ENCODE measurements at places on chromosomes 1 and 21.

GRCh38 chr1:67420835-67421492 lies 9.2 kb downstream of the SERBP1 start:
- DNase-seq = no peak

DNA sequence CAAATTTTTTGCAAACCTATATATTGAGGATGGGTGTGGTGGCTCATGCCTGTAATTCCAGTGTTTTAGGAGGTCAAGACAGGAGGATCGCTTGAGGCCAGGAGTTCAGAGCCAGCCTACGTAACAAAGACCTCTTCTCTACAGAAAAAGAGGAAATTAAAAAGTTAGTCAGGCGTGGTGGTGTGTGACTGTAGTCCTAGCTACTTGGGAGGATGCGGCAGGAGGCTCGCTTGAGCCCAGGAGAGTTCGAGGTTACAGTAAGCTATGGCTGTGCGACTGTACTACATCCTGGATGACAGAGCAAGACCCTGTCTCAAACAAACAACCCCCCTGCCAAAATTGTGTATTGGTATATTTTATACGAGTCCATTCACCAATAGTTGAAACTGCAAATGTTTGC lies 589.7 kb downstream of the DPYD start:
- no peak for DNase-seq

DNA sequence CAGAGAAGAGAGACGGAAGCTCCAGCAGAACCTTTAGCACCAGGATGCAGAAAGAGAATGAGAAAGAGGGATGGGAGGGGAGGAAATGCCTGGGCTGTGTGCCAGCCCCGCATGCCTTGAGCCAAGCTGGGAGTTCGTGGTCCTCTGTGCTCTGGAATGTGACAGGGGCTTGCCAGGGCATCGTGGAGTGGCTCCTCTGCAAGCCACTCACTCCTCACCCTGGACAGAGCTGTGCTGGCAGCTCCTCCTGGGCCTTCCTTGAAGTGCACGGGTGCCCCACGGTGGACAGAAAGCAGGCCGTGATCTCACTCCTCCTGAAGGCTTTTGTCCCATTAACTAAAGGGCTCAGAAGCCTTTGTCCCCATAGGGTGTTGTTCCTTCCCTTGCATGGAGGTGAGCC lies 34.8 kb upstream of the PRELP start:
- DNase-seq = peak; percentile 46

DNA sequence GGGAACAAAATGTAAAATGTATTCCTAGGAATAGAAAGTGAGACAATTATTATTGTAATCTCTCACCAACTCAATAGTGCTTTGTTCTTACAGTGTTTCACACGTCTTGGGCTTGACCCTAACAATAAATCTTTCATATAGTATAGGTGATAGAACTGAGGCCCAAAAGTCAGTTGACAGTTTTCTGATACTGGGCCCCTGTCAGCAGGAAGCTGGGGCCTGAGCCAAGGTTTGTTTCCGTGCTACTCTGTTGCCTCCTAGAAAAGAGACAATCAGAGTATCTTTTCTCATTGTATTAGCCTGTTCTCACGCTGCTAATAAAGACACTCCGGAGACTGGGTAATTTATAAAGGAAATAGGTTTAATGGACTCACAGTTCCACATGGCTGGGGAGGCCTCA lies 5.0 kb downstream of the RRP1B start:
- DNase-seq = no peak

GRCh38 chr1:183506561-183506960 lies 34.3 kb downstream of the SMG7 start:
- DNase-seq = no peak

- no peak for DNase-seq
These were observed 45.4 kb downstream of the SLC45A1 start for GRCh38 chr1:8363186-8363766.

GRCh38 chr1:43432907-43433306 lies 20.8 kb downstream of the HYI start:
- DNase-seq = no peak

DNA sequence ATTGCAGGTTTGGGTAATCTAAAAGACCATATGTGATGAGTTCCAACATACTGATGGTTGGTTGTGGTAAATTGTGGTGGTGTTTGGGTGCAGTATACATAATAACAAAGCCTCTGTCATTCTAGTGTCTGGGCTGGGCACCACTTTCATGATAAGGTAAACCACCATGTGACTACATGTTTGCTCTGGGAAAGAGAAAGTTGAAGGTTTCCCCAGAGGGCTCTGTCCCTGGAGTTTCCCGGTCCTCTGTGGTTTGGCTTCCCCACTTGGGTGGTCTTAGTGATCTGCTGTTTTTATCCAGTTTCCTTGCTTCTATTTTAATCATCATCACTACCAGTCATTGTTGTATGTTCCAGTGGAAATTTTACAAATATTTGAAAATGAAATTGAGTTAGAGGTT lies 55.9 kb upstream of the TSPAN2 start:
- no peak for DNase-seq

DNA sequence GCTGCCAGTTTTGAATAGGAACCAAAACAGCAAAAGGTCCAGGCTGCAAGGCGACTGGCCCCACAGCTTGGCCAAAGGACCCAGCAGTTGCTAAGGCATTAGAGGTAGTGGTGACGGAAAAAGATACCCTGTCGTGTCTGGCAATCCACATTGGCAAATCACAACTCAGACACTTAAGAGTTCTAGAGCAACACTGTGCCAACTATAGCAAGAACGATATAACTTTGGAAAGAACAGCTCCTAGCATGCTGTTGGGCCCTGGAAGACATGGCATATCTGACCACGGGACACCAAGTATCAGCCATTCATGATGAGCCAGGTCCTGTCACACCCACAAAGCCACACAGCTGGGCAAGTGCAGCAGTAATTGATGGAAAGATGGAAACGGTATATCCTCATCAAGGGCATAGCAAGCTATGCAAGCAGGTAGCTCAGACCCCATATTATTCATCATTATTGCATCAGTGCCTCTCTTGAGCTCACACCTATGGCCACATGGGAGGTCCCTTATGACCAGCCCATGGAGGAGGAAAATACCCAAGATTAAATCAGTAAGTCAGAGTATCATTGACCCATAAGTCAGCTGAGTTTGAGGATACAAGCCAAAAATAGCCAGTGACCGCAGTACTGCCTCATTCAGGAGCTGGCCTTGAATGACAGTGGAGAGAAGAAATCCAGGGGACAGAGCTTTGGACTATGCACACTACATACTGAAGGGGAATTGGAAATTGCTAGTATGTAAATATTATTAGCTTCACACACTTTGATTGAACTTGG lies 221.2 kb downstream of the SETD4 start:
- no peak for DNase-seq

GRCh38 chr1:24438423-24438901 lies 22.9 kb downstream of the NIPAL3 start:
- DNase-seq = peak; percentile 5

- DNase-seq = peak; percentile 24
These were observed 416.7 kb downstream of the LRRIQ3 start for GRCh38 chr1:73781251-73781650.

GRCh38 chr21:14591882-14592281 lies 45.8 kb upstream of the SAMSN1 start:
- peak; percentile 82 for DNase-seq

DNA sequence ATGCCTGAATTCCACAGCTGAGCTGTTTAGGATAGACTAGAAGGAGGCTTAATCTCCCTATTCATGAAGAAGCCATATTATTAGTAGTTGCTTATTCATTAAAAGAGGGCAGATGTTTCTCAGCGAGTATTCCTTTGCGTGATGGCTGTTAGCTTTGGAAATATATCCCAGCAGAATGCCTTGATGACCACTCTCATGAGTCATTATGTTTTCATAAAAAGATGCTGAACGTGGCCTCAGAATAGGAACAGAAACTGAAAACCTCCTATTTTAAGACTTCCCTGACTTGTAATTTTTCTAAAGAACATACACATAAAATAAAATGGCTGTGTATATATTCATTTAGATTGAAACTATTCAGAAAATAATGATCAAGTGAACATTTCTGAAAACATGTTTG lies 9.6 kb upstream of the PLA2G4A start:
- DNase-seq = peak; percentile 89

- peak; percentile 39 for DNase-seq
These were observed 173.8 kb downstream of the RASAL2 start for GRCh38 chr1:178267646-178268094.

GRCh38 chr1:39895731-39896480 lies 5.8 kb downstream of the MYCL start:
- DNase-seq = no peak

DNA sequence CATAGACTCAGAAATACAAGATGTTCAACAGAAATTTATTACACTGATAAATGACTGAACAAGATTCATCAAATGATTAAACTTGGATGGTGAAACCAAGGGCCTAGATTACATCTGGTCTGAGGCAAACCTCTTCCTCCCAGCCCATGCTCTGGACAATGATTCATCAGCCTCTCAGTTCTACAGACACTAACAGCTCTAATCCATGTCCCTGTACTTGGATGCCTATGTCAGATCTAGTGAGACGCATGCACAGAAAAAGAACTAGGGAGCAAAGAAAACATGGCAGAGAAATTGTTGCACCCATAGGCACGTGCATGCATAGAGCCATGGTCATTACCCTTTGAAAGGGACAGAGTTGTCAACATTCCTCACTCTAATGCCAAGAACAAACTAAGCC lies 250.1 kb downstream of the KCNH1 start:
- peak; percentile 73 for DNase-seq

- no peak for DNase-seq
These were observed 42.3 kb downstream of the LRP8 start for GRCh38 chr1:53285546-53285945.

DNA sequence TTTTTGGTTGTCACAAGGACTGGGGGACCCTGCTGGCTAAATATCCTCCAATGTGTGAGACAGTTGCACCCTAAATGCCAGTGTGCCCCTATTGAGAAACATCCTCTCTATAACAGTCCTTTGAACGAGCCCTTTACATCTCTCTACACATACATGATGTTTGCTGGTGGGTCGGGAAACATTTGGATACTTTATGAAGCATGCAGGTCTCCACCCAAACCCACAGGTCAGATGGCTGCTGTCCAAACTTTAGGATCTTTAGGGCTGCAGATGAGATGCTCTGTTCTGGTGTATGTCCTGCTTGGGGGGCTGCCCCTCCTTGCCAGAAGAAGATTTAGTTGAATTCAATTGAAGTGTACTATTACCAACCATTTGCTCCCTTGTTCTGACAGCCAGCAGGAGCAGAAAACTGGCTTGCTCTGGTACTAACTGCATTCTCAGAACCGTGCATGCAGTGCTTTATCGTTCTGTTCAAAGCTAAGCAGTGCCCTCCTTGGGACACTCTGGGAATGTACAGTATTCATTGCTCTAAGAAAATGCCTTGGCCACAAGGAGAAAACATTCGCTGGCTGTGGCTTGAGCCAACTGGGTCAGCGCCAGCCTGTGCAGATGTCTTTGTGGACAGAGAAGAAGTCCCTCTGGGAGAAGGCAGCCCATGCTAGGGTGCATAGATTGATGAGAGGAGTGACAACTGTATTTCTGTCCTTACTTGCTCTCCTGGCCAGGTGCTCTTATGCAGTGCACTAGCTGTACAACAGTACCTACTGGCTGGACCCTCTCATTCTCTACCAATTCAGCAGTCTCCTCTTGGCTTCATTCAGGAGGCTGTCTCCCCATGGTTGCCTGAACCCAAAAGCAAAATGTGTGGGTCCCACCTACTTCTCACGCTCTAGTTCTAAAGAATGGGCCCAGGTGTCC lies 61.4 kb upstream of the DIRAS3 start:
- DNase-seq = peak; percentile 93

DNA sequence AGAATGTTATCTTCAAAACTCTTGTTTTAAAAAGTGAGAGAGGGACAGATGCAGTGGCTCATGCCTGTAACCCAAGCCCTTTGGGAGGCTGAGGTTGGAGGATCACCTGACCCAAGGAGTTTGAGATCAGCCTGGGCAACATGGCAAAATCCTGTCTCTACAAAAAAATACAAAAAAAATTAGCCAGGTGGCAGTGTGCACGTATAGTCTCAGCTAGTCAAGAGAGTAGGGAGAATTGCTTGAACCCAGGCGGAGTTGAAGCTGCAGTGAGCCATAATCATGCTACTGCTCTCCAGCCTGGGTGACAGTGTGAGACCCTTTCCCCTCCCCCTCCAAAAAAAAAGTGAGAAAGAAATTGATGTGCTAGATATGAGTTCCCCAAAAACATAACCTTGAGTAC lies 131.0 kb downstream of the KCNT2 start:
- DNase-seq = no peak

DNA sequence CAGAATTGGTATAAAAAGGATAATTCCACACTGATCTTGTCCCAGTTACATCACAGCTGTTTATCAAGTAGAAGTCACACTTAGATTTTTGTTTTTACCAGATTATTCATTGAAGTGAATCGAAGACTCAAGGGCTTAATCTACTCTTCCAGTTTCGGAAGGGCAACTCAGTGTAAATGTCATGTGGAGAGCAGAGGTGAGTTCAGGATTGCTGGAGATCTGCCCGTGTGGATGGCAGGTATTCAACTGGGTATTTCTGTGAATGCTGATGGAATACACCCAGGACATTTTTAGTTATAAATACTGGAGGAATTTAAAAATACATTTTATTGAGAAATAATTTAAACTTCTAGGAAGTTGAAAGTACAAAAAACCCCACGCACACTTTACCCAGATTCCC lies 19.4 kb downstream of the CC2D1B start:
- no peak for DNase-seq

DNA sequence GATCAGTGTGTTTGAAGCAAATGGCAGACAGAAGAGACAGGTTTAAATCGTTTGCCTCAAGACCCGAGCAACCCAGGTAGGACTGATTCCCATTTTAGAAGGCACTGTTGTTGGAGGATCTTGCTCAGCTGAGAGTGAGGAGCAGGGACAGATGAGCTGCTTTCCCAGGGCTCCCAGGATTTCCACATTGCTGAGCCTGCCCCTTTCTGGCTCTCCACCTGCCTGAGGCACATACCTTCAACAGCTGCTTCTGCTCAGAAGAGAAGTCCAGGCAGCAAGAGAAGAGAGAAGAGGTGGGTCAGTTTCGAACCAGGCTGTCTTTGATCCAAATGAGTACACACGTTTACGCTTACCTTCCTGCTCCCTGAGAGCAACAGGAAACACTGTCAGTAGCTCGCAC lies 5.7 kb downstream of the TNNT2 start:
- DNase-seq = no peak

Measured in astrocyte of the spinal cord (primary cell).